Activated naive CD4-positive, alpha-beta T cell (primary cell): ENCODE measurements at places on chromosomes 2 and 18.

DNA sequence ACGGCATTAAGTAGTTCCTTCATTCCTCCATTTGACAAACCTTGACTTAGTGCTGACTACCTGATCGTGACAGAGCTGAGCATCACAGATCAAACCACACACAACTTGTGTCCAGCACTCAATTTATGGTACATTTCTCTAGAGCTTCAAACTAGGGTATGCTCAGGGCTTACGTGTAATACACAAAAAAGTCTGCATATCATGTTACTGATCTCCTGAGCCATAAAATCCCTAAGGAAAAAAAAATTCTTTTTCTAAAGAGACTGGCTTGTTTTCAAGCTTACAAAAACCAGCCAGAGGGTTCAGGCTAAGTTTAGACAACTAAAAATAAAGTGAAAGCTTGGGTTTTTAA is 88.0 kb upstream of the ALKAL2 start:
- no peak for DNase-seq

- DNase-seq = no peak
Observed at GRCh38 chr2:191866675-191867506, 20.0 kb upstream of the CAVIN2 start.

DNA sequence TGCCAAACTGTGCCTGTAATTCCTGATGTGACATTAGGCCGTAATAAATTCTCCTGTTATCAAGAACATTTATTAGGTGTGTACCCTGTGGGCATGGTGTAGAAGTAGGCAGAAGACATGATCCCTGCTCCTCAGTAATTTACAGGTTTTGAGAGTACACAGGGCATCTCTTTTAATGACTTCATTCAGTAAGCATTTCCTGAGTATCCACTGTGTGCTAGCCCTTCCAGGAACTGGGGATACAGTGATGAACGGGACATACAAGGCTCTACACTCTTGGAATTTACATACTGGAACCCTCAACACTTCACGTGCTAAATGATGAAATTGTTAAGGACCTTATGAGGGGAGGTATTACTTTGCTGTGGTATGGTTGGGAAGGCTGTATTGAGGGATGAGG is 30.2 kb downstream of the DIS3L2 start:
- no peak for DNase-seq

GRCh38 chr2:27177441-27178351 is 28.9 kb downstream of the TCF23 start:
- DNase-seq = no peak

DNA sequence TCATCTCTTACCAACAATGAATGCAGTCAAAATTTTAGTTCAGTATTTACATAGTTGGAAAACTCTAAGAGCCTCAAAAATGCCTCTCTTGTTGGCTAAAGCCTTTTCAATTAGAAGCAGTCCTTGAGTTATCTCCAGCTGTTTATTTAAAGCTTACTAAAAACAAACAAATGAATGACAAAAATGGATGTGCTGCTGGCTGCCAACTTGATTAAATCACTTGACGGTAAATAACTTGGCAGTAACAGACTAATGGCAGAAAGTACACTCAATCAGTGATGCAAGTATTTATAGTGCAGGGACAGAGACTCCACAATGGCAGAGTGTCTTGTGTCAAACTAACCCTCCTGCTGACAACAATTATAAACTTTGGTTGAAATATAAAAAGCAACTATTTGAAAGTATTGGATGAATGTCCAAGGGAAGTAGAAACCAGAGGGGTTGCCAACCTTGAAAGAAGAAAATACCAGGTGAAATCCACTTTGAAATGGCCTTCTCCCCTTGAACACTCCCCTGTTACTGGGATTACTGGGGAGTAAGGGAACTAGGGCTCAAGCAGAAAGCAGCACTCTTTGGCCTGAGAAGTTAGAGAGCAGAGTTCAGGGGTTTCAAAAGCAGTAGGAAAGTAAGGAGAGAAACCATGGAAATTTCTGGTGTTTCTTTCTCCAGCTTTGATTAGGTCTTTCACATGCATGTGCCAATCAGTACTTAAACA is 245.2 kb upstream of the SPHKAP start:
- DNase-seq = no peak

DNA sequence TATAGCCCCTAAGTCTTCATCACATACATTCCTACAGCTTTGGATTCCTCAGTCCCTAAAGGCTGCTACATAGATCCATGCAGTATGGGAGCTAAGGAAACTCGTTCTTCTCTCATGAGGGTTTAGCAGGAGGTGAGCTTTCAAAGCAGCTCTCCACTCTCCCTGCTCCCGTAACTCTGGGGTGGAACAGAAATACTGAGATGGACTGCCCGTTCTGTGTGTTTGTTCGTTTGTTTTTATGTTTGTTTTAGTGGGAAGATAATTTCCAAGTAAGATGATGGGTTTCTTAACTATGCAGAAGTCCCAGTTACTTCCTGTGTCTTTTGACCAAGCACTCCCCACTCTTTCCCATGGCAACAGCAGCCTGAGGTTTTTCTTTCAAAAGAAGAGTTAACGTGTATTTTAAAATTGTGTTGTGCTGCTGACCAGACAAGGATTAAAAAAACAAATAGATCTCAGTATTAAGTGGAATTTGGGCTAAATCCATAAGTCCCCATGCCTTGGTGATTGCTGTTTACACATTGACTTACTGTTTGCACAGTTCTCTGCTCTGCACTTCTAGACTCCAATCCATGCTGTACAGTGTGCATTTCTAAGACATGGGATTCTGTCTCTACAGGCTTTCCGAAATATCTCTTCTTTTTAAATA is 156.4 kb upstream of the SH3BP4 start:
- DNase-seq = no peak

DNA sequence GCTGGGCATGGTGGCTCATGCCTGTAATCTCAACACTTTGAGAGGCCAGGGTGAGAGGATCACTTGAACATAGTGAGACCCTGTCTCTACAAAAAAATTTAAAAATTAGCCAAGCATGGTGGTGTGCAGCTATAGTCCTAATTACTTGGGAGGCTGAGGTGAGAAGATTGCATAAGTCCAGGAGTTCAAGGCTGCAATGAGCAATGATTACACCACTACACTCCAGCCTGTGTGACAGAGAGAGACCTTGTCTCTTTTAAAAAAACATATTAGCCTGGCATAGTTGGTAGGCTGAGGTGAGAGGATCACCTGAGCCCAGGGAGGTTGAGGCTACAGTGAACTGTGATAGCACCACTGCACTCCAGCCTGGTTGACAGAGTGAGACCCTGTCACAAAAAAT is 13.7 kb downstream of the TRAPPC8 start:
- no peak for DNase-seq

GRCh38 chr2:82528288-82528687 is 1930.8 kb downstream of the SUCLG1 start:
- no peak for DNase-seq

GRCh38 chr18:52313213-52313612 is 26.8 kb upstream of the DCC start:
- no peak for DNase-seq
